ENCODE measurements at places on chromosomes 2 and 18.

DNA sequence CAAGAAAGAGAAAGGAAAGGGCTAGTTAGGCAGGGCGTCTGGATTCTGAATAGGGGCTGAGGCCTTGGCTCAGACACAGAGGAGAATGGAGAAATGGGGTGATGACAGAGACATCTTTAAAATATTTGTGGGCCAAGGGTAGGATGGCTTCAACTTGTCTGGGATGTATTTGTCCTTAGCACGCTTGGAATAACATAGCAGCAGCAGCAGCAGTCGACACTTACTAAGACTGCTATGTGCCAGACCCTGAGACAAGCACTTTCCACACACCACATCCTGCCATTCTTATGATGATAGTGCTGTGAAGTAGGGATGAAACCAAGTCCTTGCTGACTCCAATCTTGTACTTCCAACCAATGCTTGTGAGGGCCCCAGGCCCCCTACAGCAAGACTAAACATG, 2.6 kb downstream of the IL1RL1 start:
- DNase-seq: no peak

- DNase-seq: no peak
Observed at GRCh38 chr18:35577045-35577848, 4.3 kb upstream of the GALNT1 start.

DNA sequence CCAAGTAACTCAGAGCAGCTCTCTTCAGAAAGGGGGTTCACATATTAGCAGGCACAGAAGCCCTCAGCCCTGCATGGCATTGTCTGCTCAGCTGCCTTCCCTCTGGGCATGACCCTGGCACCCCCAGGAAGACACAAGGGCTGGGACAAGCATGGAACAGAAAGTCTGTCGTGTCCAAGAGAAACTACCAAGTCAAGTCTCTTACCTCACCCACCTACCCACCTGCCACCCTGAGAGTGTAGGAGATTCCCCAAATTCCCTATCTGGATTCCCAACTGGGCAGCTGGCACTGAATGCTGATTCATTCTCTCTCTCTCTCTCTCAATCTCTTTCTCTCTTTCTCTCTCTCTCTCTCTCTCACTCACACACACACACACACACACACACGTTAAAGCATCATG, 21.6 kb downstream of the SMAD7 start:
- no peak for DNase-seq

- DNase-seq: no peak
Observed at GRCh38 chr2:173909846-173910245, 55.3 kb downstream of the SP3 start.

DNA sequence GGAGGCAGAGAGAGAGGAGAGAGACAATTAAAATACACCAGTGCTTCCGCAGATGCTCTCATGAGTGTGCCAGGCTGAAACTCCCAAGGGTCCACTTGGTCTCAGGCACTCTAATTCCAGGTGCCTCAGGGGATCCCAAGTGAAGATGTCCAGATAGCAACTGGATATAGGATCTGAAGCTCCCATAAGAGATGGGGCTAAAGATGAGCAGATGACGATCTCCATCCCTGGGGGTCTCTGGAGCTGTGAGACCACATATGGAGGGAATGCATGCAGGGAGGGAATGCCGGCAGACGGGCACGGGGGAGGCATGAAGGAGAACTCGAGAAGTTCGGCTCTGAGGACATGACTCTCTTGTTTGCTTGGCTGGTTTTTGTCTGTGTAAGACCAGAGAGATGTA, 223.7 kb upstream of the RAB6C start:
- no peak for DNase-seq

DNA sequence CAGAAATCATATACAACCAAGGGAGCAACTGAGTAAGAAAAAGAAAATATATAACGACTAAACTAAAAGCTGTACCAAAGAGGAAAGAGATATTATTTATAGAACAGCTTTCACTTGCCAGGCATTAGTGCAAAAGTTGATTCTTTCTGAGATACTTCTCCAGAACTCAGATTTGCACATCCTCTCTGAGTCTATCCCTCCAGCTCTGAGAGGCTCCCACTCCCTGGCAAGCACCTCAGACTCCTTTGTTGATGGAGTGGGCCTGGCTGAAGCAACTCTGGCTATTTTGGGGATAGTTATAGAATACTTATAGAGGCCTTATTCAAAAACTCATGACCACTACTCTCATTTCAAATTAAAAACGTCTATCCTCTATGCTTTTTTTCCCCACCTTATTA, 501.6 kb upstream of the TNP1 start:
- no peak for DNase-seq

DNA sequence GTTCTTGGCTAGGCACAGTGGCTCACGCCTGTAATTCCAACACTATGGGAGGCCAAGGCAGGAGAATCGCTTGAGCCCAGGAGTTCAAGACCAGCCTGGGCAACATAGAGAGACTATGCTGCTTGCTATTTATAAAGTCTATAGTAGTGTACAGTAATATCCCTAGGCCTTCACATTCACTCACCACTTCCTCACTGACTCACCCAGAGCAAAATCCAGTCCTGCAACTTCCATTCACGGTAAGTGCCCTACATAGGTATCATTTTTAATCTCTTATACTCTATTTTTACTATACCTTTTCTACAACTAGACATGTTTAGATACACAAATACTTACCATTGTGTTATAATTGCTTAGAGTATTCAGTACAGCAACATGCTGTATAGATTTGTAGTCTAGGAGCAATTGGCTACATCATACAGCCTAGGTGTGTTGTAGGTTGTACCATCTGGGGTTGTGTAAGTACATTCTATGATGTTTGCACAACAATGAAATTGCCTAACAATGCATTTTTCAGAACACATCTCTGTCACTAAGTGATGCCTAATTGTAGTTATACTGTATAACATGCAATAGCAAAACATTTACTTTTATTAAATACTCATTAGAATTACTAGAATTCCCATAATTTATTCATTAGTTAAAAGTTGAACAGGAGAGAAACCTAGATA, 8.8 kb downstream of the DHX57 start:
- no peak for DNase-seq
